HFFc6 (cell line): ENCODE measurements at places on chromosomes 12 and 14. TPM values are rescaled to one million over a fixed set of nuclear protein-coding genes. Genes with fewer than 3 reads are reported as not detected.

TEX52 gene
- total RNA-seq = not detected in 3 replicates

PPP2R5E gene
- total RNA-seq = 53.4 to 62.7 TPM (median 56.8 TPM) in 3 replicates

RFLNA gene
- total RNA-seq = not detected in 3 replicates

PIK3C2G gene
- total RNA-seq = not detected in 3 replicates

CNTN1 gene
- total RNA-seq = not detected in 3 replicates

PLEK2 gene
- total RNA-seq = 9.4 to 23.8 TPM (median 12.6 TPM) in 3 replicates

CMA1 gene
- not detected in 2 replicates for total RNA-seq

GRCh38 chr12:95724767-95725166 is 65.8 kb downstream of the NTN4 start:
- DNase-seq = no peak

GRCh38 chr14:40983604-40984003 is 623.1 kb upstream of the LRFN5 start:
- DNase-seq = no peak

GRCh38 chr12:91189516-91189915 is 6.9 kb upstream of the DCN start:
- peak; percentile 40 for DNase-seq

DNA sequence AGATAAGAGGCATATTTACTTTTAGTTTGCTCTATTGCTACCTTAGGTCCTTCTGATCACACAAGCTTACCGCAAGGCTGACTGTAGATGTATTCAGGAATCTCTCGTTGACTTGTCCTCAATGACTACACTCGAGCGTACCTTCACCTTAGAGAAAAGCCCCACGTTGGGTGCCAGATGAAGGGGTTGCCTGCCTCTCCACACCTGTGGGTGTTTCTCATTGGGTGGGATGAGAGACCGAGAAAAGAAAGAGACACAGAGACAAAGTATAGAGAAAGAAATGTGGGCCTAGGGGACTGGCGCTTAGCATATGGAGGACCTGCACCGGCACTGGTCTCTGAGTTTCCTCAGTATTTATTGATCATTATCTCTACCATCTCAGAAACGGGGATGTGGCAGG is 51.8 kb downstream of the ASCL4 start:
- DNase-seq = no peak

- no peak for DNase-seq
Observed at GRCh38 chr12:76192416-76192815, 107.9 kb upstream of the NAP1L1 start.

- DNase-seq = no peak
Observed at GRCh38 chr12:22578328-22578727, 34.0 kb upstream of the C2CD5 start.

DNA sequence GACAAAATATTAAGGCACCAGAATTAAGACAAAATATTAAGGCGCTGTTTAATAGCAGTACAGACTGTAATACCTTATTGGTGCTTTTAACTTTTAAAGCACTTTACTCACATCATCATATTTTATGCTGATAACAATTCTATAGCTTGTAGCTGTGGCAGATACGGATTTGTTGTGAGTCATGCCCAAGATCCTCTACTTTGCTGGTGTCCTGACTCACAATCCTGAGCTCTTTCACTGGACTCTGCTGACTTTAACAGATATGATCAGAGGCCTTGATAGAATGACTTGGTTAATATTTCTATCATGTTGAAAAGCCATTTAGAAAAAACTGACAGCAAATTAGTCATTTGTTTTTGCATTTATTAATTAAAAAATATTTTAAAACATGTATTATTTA is 99.0 kb upstream of the PKP2 start:
- no peak for DNase-seq

DNA sequence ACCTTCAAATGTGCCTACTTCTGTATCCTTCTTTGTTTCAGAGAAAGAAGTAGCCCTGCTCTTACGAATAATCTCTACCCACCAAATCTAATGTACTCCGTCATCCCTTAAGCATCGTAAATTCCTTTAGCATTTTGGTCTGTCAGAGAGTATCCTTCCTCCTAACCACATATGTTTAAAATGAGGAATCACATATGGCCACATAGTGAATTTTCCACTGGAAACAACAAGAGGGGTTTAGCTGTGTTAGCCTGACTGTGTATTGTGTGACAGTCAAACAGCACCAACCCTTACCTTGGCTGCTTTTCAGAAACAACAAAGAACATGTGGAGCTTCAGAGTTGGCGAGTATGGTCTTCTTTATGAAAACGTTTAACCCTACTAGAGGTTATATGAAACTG is 5.5 kb downstream of the LUM start:
- DNase-seq = no peak

DNA sequence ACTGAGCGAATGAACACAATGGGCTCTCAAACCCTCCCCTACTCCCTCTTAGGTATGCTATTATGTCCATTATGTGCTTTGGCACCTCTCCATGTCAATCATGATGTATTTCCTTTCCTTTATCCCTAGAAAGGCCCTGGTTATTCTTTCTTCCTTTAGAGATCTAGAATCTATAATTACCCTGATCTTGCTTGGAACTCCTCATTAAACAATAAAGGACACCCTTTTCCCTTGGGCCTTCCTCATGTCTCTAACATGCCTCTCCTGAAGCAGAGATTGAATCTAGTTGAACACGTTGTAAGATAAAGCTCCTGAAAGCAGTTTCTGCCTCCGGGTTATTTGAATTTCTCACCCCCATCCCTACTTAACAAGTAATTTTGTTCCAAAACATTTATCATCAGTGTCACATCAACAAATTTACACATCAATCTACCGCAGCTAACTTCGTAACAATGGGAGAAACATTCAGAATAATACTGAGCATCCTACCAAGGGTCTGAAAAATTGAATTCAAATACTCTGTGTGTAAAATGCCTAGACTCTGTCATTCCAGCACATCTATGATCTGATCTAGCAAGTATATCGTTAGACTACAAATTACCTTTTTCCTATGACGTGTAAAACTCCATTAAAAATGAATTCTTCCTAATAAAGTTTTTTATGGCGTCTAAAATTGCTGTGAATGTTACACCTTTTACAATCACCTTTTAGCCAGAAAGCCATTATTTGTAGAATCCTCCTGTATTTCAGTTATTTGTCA is 5.4 kb downstream of the USP44 start:
- DNase-seq = no peak
